ENCODE measurements at places on chromosomes 13 and 19.

DNA sequence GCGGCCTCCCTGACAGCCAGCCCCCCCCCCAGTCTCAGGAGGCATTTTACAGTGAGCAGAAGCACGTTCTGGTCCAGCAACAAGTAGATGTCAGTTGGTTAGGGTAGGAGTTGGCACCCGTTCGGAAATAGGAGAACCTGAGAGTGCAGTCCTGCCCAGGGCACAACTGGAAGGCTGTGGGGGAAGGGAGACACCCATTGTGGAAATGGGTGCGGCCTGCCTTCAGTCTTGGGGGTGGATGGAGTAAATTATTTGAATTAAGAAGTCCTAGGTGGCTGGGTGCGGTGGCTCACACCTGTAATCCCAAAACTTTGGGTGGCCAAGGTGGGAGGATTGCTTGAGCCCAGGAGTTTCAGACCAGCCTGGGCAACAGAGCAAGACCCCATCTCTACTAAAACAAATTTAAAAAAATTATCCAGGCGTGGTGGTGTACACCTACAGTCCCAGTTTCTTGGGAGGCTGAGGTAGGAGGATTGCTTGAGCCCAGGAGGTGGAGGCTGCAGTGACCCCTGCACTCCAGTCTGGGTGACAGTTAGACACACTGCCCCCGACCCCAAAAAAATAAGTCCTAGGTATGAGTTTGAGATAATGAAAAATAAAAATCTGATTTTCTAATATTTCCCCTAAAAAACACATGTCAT is 1.2 kb downstream of the CIRBP start:
- DNase-seq, result no peak

DNA sequence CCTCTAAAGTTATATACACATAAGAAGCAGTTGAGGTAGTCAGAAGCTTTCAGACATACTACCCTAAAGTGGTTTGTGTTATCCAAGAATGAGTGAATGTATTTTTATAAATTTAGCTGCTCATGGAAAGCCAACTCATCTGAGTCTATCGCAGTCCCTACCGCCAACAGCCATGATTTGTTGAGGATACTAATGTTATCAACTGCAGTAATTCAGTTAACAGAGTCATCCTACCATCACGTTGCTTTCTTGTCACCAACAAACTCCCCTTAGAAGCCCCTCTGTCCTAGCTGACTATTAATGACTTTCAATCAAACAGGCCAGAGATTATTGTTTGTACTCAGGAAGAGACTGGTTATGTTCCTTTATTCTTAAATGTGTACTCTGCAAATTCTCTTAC is 169.9 kb downstream of the DCT start:
- no peak for DNase-seq

DNA sequence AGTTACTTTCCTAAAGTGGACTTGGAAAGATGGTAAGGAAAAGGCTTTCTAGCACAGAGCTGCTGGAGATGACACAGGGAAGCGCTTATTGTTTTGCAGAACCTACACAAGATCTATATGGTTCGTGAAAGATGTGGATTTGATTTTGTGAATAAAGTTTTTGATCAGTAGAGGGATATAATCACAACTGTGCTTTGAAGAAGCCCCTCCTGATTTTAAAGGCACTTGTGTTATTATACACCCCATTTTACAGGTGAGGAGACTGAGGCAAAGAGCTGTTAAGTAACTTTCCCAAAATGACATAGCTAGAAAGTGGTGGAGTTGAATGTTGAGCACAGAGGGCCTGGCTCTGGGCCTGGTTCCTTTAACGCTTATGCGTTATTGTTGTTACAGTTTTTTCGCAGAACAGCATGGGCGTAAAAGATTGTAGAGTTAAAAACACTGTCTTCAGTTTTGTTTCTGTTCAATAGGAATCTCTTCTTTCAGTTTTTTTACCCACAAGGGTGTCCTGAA is 1.4 kb downstream of the TDRD3 start:
- DNase-seq, result no peak

DNA sequence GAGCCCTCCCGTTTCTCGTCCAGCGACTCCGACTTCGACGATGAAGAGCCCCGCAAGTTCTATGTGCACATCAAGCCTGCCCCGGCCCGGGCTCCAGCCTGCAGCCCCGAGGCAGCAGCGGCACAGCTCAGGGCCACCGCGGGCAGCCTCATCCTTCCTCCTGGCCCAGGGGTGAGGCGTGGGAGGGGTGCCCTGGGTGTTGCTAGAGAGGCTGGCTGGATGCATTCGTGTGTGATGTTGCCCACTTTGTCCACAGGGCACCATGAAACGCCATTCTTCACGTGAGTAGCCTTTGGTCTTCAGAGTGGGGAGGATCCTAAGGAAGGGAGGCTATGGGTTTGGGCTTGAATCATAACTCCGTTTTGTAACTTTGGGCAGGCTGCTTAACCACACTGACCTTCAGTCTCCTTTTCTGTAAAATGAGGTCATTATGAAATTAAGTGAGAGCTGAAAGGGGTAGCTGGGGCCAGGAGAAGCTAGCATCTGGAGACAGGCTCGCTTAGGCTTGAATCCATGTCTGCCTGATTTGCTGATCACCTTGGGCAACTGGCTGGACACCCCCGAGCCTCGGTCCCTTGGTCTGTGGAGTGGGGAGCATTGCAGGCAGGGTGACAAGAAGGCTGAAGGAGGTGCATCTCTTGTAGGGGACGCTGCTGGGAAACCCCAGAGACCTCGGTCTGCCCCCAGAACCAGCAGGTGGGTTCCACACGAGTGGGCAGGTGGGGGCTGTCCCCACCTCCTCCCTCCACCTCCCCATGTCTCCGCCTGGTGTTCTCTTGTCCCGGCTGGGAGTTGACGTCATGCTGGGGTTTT is 18.7 kb upstream of the B3GNT3 start:
- no peak for DNase-seq

GRCh38 chr13:68358294-68358705 is 1128.2 kb upstream of the PCDH9 start:
- DNase-seq, result no peak

DNA sequence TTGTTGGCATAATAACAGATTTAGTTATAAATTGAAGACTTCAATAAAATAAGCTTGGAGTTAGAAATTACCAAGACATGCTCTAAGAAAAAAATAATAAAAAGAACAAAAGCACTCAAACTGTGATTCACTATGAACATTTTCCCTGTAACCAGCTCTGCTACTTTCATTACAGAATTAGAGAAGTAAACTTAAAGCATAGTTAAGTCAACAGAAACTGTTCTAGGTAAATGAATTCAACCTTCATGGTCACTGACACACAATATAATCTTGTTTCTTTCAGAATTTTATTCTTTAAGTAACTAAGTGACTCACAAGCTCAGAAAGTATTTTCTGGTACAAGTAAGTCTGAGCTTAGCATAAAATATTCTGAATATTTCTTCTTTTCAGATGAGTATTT is 136.3 kb downstream of the KLF5 start:
- DNase-seq, result no peak

GRCh38 chr13:73835138-73835721 is 299.0 kb downstream of the KLF12 start:
- peak; percentile 8 for DNase-seq

DNA sequence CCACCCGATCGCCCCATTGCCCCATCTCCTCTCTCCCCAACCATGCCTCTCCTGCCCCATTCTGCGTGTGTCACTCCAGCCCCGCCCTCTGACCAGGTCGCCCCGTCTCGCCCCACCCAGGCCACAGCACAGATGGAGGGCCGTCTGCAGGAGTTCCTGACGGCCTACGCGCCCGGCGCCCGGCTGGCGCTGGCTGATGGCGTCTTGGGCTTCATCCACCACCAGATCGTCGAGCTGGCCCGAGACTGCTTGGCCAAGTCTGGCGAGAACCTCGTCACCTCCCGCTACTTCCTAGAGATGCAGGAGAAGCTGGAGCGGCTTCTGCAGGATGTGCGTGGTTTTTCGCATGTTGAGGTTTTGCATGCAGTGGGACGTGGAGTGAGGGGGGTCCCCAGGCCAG is 26.2 kb downstream of the MAST3 start:
- no peak for DNase-seq

DNA sequence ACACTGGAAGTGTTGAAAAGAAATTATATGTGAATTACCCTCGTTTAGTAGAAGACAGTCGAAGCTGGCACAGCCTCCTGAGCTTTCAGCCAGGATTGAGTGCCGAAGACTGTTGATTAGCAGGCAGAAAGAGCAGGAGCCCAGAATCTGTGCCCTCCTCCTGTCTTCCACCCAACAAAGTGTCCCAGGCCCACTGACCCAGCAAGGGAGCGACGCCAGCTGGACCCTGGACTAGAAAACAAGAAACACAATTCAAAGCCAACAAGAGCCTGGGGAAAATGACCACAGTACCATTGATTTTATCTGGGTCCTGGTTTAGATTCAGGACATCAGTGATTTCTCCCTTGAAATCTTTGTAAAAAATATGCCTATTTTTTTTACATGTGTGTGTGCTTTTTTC is 120.7 kb downstream of the RXFP2 start:
- no peak for DNase-seq

DNA sequence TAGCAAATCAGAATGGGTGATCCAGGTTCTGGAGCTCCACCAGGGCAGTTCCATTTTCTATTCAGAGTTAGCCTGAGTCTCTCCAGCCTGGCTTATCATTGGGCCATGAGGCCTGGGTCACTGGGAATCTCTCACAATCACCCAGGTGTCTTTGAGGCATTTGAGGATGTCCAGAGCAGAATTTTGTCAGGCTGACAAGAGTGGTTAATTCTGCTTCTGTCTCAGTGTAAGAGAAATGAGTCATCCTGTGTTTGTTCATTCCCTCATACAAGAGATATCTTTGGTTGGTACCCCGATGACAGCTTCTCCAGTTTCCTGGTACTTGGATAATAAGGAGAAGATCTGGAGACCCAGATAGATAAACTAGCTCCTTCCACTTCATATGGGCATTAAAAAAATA is 10.4 kb downstream of the ZNF93 start:
- DNase-seq, result no peak

GRCh38 chr19:590396-590745 is 690 bp downstream of the HCN2 start:
- no peak for DNase-seq

DNA sequence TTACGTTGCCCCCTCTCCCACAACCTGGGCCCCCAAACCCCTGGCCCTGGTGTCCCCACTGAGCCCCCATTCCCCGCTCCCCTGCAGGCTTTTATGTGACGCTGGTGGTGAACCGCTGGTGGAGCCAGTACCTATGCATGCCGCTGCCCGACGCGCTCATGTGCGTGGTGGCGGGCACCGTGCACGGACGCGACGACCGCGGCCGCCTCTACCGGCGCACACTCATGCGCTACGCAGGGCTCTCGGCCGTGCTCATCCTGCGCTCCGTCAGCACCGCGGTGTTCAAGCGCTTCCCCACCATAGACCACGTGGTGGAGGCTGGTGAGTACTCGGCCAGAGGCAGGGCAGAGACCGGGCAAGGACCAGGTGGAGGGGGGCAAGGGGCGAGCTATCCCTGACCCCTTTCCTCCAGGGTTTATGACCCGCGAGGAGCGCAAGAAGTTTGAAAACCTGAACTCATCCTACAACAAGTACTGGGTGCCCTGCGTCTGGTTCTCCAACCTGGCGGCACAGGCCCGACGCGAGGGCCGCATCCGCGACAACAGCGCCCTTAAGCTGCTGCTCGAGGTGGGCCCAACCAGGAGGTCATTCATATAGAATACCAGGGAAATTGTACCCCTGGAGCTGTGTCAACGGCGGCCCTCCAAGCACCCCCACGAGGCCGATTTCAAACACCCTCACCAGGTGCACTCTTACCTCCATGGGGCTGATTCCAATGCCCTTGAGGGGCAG is 3.0 kb downstream of the BEST2 start:
- no peak for DNase-seq

DNA sequence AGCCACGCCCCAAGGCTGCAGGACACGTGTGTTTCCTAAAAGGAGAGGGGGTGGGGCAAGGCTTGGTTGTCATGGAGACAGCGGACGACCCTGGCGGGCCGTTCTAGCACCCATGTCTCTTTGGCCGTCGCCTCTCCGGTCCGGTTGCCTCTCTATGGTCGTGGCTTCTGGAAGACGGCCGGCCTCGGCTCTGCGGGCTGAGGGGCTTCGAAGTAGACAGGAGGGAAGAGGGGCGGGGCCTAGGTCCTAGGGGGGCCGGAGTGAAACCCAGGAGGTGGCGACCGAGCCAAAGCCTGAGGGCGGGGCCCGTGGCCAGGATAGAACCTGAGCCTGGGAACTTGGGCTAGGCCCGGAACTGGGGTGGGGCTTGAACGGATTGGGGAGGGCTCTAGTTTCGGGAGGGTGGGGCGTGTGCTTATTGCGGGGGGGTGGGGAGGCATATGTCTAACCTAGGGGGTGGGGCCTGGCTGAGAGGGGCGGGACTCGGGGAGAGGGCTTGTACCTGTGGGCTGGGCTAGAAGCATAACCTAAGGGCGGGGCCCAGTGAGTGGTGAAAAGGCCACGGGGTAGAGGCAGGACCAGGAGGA is 750 bp upstream of the SLC27A1 start:
- peak; percentile 93 for DNase-seq

GRCh38 chr13:20442798-20443381 is 82.8 kb downstream of the CRYL1 start:
- DNase-seq, result no peak

GRCh38 chr13:27183561-27184147 is 12.0 kb upstream of the USP12 start:
- no peak for DNase-seq

- no peak for DNase-seq
These were observed 587 bp downstream of the S1PR4 start for GRCh38 chr19:3178973-3179738.

DNA sequence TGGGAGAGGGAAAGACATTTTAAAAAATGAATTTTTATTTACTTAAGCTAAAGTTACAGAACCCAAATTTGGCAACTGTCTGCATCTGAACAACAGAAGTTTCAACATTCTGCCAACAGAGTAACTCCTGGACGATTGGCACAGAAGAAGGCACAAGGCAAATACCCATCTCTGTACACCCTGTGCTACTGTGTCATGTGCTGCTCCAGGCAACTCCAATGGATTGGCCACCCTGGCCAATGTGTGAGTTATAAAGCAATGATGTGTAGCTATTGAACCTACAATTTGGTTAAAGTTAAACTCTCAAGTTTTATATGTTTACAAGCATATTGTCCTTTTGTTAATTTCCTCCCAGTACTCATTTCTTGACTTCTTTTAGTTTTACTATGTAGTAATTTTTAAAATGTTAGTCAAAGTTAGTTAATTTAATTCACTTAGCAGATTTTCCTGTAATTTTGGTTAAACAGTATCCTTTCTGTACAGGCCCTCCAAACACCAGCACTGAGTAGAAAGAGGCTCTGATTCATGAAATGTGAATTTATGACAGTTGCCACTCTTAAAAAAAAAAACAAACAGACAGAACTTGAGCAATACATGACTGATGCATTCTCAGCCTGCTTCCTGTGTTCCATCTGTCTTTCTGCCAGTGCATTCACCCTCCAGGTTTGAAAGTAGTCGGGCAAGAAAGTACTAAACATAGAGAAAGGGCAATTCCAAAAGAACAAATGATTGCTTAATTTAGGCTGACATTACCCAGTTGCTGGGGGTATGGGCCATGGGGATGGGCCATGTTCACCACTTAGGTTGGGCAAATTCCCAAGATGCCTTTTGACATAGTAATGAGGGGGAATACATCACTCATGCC is 5.9 kb downstream of the STARD13 start:
- DNase-seq, result no peak

Data from NT2/D1 (cell line).